ENCODE measurements at places on chromosomes 6 and 20.

GRCh38 chr6:164114651-164115050 is 700.1 kb downstream of the QKI start:
- no peak for DNase-seq

DNA sequence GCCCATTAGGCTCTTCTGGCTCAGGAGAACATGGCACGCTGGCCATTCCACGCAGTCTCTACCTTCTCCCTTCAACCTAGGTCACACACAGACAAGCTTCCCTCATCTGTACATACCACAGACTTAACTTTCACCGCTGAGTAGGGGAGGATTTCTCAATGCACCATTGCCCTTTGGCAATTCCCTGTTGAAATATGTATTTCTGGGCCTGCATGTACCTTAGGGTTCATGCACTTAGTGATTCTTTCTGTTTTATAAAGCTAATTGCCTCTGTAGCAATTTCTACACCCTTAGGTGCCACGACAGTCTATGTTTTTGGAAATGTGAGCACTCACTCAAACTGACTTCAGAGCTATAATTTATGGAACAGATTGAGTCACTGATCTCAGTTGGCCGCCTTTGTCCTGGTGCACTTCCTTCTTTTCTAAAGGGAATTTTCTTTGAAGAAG is 253.8 kb upstream of the PRDM1 start:
- DNase-seq: no peak

- no peak for DNase-seq
These were observed 50.6 kb downstream of the GJA10 start for GRCh38 chr6:89944826-89945407.

GRCh38 chr6:161546632-161547031 is 272.8 kb upstream of the AGPAT4 start:
- no peak for DNase-seq

DNA sequence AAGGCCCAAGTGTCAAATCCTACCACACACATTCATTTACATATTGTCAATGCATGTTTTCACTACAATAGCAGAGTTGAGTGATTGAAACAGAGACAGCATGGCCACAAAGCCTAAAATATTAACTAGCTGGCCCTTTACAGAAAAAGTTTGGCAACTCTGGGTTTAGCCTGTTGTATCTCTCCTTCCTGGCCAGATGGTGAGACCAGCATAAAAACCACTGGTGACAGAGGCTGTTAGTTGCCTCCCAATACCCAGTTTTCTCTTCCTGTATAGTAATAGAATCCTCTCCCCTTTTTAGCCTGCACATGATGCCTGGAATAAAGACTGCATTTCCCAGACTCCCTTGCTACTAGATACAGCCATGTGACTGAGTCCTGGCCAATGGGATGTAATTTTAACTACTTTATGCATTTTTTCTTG is 100.0 kb upstream of the TAB2 start:
- no peak for DNase-seq

GRCh38 chr6:16903470-16903869 is 142.2 kb upstream of the ATXN1 start:
- DNase-seq: no peak

Measured in stimulated activated CD4-positive, alpha-beta T cell treated with anti-CD3 and anti-CD28 coated beads, Interleukin-1b, Interleukin-23, amount 100 ng/mL, for 1 hour (primary cell).